Kidney glomerular epithelial cell (primary cell): ENCODE measurements at places on chromosomes 12 and 14.

DNA sequence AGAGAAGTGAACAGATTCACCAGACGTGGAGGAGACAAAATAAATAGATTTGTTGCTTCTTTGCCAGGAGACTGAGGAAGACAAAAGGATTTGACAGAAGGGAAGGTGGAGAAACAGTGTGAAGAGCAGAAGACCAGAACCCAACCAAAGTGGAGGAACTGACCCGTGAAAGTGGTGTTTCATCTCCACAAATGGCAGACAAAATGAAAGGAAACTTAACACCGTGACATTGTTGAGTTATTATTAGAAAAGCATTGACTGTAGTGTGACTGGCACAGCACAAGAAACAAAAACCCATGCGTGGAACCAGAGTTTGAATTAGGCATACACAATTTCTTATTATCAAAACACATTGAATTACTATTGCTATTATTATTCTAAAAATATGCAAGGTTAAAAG is 518.1 kb downstream of the TMEM121 start:
- DNase-seq: no peak

- no peak for DNase-seq
Observed at GRCh38 chr14:100289916-100290606, 16.2 kb downstream of the SLC25A29 start.

- DNase-seq: no peak
Observed at GRCh38 chr14:81341370-81341769, 58.8 kb downstream of the STON2 start.

DNA sequence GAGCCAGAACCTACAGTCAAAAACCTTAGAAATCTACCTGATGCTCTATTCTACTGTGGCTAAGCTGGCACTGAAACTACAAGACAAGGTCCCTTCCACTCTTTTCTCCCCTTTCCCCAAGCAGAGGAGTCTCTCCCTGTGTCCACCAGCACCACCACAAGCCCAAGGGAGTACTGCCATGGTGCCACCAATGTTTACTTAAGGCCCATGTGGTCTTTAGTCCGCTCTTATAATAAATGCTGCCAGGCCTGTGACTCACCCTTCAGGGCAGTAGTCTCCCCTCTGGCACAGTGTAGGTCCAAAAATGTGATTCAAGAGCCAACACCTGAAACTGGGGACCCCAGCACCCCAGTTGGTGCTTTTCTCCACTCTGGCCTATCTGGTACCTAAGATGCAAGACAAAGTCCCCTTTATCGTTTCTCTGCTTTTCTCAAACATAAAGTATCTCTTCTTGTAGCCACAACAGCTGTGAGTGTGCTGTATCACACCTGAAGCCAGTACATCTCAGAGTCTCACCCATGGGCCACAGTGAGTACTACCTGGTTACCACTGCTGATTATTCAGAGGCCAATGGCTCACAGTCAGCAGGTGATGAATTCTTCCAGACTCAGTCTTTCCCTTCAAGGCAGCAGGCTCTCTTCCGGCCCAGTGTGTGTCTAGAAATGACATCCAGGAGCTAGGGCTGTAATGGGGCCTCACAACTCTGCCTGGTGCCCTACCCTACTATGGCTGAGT is 29.3 kb downstream of the SLC38A2 start:
- DNase-seq: no peak

DNA sequence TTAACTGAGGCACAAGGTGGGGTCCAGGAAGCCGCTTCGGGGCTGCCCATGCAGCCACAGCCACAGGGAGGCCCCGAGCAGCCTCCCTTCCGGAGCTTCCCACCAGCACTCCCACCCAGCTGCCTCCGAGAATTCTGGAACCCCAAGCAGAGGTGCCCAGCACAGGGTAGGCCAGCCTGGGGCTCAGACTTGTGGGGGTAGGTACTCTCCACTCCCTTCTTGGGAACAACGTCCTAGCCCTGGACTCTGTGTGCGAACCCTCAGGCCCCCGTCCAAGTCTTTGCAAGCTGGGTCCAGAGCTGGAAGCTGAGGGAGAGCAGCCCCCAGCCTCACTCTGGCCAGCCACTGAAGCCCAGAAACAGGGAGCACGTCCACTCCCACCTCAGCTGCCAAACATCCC is 16.1 kb downstream of the ITPK1 start:
- DNase-seq: no peak

DNA sequence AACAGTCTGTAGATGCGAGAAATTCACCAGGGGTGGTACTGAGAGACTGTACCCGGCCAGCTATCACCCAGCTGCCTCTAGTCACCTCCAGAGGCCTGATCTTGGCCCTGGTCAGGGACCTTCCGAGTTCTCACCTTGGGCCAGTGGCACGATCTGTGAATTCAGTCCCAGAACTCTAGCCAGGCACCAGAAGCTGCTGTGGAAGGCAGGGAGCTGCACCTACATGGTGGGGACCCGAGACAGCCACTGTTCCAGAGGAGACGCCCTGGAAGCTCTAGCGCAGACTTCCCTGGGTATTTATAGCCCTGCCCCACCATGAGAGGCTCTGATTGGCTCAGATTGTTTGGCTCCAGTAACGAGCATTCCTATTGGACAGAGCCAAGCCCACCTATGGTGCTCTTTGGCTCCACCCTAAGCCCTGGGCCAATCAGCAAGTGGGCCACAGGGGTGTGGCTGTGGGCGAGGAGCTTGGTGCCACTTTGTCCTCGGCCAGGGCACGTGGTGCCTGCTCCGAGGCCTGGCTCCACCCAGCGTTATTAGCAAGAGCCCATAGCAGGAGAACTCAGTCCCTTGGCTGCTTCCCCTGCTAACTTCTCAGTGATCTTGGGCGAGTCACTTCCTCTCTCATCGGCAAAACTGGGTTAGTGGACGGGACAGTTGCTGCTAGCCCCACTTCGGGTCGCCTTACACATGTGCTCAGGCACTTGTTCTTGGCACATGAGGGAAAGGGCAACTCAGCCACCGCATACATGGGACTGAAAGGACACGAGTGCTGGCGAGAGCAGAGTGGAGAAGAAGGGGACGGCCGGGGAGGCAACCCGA is 89.0 kb upstream of the BCL11B start:
- no peak for DNase-seq

GRCh38 chr14:50758305-50758704 is 72.7 kb downstream of the NIN start:
- DNase-seq: no peak

DNA sequence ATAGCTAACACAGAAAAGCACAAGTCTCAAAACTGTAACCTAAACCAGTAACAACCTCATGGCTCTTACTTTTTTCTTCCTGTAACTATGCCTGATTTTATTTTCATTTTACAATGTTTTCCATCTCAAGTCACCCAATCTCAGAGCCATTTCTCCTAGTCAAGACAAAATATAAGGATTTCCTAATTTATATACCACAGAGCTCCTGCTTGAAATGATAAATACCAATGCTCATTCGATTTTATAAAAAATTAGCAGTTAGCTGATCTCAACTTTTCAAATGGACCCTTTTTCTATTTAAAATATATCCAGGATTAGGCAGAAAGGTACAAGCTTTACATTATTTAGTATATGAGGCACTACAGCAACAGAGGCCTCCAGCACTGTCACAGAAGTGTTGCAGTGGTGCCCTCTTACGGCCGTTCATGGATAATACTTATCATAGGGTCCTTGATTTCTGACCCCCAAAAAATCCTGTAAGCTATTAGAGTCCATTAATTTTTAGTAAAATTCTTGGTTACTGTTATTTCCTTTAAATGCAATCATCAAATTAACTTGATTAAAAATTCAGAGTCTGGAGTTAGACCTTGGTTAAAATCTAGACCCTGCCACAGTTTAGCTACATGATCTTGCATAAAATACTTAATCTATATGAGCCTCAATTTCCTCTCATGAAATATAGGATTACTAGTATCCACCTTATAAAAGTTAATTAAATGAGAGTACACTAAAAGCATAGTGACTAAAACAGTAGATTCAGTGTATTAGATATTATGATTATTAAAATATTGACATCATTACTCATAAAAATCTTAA is 68.3 kb downstream of the SEC23A start:
- no peak for DNase-seq

GRCh38 chr12:24469089-24469488 is 479.8 kb downstream of the BCAT1 start:
- no peak for DNase-seq

- no peak for DNase-seq
Observed at GRCh38 chr14:103890821-103891666, 37.2 kb upstream of the TDRD9 start.

GRCh38 chr12:53004178-53004577 is 2.1 kb upstream of the EIF4B start:
- DNase-seq: peak; percentile 10

DNA sequence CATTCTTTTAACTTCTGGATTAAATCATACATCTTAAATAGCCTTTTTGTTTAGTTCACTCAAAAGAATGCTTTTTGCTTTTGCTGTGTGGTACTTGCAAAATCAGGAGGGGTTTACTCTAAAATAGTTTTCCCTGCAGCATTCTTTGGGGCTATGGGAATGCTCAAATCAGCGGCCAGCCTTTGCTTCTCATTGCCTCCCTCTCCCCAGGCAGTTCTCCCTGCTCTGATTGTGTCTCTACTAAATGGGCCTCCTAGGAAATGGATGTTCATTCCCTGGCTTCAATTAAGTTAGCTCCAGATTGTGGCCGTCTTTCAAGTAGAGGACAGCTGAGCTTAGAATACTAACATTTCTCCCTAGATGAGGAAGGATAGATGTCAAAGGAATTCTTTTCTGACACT is 4.4 kb downstream of the TULP3 start:
- no peak for DNase-seq

DNA sequence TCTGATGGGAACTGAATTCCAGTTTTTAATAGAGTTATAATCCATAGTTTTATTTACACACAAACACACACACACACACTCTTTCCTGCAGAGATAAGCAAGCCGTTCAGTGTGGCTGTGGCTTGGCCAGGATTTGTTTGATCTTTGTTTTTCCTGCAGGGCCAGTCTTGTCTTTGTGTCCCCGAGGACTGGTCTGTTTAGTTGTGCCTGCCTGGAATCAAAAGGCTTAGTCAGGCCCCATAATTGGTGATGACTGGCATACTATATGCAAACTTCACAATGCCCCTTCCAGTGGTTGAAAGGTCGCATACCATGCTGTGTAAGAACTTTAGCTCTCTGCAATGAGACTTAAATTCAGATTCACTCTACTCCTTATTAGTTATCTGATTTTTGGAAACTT is 26.0 kb downstream of the WBP11 start:
- no peak for DNase-seq

DNA sequence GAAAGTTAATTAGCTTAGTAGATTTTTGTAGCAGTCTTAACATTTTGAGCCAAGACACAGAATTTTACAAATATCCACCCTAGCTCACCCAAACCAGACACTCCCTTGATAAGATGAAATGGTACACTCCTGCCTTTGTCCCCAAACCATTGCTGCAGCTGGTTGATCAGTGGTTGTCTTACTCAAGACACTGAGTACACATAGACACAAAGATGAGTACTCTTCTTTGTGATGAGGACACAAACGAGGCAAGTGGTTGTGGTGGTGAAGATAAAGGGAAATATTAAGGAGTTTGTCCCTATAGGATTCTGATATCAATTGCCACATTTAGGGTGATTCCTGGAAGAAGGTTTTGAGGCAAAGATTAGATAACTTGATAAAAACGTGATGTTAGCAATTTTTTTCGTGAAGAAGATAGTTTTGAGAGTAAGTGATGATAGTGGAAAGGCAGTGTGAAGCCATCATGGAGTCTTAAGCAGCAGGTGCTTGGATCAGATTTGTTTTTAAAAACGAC is 21.4 kb upstream of the ATP2B1 start:
- DNase-seq: no peak

DNA sequence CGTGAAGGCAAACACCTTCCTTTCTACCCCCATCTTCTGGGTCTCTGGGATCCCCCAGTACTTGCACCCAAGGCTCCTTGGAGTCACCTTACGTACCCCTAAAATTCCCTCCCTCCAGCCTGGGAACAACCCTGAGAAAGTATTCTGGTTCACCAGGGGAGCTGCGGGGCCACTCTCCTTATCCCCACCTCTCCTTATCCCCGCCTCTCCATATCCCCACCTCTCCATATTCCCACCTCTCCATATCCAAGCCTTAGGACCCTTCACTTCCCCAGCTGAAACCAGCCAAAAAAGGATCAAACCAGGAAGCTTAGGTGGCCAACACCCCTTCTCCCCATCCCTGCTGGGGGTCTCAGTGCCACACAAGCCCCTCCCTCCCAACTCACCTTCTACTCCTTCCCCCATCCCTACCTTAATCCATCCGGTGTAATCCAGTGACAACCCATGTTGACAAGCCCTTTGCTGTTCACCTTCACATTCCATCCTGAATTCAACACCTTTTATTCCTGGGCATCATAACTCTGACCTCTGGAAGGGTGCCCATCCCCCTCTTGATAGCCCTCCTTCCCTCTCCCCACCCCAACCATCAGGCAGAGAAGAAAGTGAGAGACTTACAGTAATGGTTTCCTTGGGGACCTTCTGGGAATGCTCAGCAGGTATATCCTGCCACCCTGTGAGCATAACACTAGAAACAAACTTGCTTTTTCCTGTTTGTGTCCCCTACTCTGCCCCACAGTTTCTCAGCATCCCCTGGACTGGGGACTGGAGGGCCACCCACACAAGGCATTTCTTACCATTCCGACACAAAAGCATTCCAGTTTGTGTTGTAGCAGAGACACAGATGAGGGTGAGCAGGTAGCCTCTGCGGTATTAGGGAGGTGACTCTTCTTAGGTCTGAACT is 1.6 kb upstream of the MSI1 start:
- DNase-seq: no peak

DNA sequence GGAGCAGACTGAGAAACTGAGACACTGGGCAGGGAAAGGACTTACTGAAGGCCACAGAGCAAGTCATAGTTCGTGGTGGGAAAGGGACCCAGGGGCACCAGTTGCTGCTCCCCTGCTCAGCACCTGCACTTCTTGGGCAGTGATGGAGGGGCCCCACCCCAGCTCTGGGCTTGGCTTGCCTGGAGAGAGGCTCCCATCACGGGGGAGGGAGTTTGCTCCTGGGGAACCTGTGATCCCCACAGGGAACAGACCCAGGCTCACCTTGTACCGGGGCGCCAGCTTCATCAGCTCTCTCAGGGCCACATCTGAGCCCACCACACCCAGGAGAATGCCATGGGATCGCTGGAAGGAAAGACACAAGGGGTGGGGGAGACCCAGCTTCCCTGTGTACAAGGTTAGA is 39.8 kb downstream of the CACNA2D4 start:
- DNase-seq: no peak
